Astrocyte (in vitro differentiated cells and primary cell): ENCODE measurements at places on chromosomes 2 and 18. TPM values are rescaled to one million over a fixed set of nuclear protein-coding genes. Genes with fewer than 3 reads are reported as not detected.
A peak's percentile ranks its signal among the peaks of the same experiment; 100 is the strongest.

DNA sequence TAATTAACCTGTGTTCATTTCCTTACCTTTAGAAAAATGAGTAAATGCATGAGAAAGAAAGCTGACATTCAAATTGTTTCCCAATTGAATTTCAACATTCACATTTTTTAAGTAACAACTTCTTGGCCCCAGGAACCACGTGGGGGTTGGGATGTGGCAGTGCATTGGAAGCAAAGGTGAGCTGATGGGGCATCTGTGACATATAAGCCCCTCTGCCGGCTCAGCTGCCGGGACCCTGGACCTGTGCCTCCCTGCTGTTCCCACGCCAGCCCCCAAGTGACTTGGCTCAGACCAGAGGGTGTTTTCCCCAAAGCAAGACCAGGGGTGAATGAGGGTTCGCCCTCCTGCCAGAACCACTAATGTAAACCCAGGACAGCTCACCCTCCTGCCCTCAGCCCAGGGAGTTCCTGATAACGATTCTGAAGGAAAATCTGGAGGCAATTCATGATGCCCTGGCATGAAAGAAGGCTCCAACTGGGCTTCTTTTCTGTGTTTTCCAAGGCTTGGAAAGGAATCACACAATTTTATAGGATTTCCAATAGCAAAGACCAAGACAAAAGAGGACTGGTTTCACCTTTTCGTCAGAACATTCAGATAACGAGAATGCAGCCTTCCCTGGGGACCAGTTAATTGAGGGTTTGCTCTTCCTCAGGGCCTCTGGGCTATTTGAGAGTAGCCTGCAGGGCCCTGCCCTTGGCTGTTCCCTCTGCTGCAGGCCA, 193.2 kb upstream of the TWIST2 start:
- H3K27ac ChIP-seq: no peak overlapping the region
- H3K27me3 ChIP-seq: no peaks in the 10 kb centered on the region
- no peak overlapping the region for H3K4me3 ChIP-seq
- H3K36me3 ChIP-seq: no peaks in the 10 kb centered on the region

- no peaks in the 10 kb centered on the region for H3K36me3 ChIP-seq
- no peaks in the 10 kb centered on the region for H3K27me3 ChIP-seq
- DNase-seq: no peak
These were observed 25.3 kb upstream of the PTPRM start for GRCh38 chr18:7541835-7542234.

DNA sequence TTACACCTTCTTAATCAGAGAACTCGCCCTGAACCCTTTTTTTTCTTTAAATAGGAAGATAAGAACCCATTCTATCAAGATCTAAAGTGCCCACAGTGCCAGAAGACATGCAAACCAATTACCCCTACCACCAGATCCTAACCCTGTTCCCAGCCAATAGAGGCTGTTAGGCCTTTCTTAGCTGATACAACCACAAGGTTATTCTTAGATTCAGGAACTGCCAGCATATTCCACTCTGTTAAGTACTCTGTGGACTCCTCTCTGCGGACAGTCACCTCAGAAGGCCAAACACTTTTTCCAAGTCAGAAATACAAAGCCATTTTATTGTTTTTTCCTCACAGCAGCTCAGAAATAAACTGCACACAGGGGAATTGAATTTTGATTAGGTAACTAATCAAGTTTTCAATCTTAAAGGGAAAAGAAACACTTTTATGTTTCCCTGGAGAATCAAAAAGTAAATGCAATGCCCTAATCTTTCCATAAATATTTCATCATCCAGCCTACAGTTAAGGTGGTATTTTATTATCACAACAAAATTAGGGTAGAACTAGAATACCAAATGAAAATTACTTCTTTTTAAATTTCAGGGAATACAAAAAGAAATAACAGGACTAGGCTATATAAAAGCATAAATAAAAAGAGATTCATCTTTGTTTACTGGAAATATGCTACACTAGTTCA, 111.4 kb downstream of the NBAS start:
- no peak for DNase-seq
- no peaks in the 10 kb centered on the region for H3K27me3 ChIP-seq
- no peak overlapping the region for H3K4me3 ChIP-seq
- H3K36me3 ChIP-seq: peaks cover 4% of the 10 kb centered on the region
- H3K27ac ChIP-seq: no peak overlapping the region

GRCh38 chr2:162050513-162050961, 23.5 kb downstream of the DPP4 start:
- H3K27ac ChIP-seq: no peak overlapping the region
- peaks cover 3% of the 10 kb centered on the region for H3K27me3 ChIP-seq
- no peak for DNase-seq
- H3K4me1 ChIP-seq: no peaks in the 10 kb centered on the region
- no peak overlapping the region for H3K4me3 ChIP-seq

- no peaks in the 10 kb centered on the region for H3K27me3 ChIP-seq
- DNase-seq: no peak
- H3K36me3 ChIP-seq: no peaks in the 10 kb centered on the region
- H3K27ac ChIP-seq: no peak overlapping the region
- no peak overlapping the region for H3K4me3 ChIP-seq
These were observed 103.8 kb downstream of the RAPGEF4 start for GRCh38 chr2:172839446-172839845.

DNA sequence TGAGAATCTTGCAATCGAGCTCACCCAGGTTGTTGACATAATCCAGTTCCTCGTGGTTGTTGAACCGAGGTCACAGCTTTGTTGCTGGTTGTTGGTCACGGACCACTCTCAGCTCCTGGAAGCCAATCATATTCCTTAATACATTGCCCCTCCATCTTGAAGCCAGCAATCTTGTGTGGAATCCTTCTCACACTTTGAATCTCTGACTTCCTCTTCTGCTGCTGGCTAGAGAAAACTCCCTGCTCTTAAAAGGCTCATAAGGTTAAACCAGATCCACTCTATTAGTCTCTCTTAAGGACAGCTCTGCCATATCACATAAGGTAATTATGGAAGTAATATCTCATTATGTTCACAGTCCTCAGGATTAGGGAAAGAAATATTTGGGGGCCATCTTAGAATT, 41.1 kb downstream of the SP140 start:
- DNase-seq: no peak
- H3K27ac ChIP-seq: no peak overlapping the region
- H3K36me3 ChIP-seq: no peaks in the 10 kb centered on the region
- H3K27me3 ChIP-seq: no peaks in the 10 kb centered on the region
- H3K4me1 ChIP-seq: peaks cover 2% of the 10 kb centered on the region

- no peak overlapping the region for H3K4me3 ChIP-seq
- H3K4me1 ChIP-seq: peaks cover 34% of the 10 kb centered on the region
- no peaks in the 10 kb centered on the region for H3K36me3 ChIP-seq
These were observed 32.1 kb downstream of the HK2 start for GRCh38 chr2:74865770-74866674.

GRCh38 chr2:45869165-45869501, 217.7 kb downstream of the PRKCE start:
- no peaks in the 10 kb centered on the region for H3K36me3 ChIP-seq
- peaks cover 3% of the 10 kb centered on the region for H3K4me1 ChIP-seq
- DNase-seq: peak; percentile 60
- H3K27me3 ChIP-seq: no peaks in the 10 kb centered on the region
- no peak overlapping the region for H3K4me3 ChIP-seq
- no peak overlapping the region for H3K27ac ChIP-seq

DNA sequence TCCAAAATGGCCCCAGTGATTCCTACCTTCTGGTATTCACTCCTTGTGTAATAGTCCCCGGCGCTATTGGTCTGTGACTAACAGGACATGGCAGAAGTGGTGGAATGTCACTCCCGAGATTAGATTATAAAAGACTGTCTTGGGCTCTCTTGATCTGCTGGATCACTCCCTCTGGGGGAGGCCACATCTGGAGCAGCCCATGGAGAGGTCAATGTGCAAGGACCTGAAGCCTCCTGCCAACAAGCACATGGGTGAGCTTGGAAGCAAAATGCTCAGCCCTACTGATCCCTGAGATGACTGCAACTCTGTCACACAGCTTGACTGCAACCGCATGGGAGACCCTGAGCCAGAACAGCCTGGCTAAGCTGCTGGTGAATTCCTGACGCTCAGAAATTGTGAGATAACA, 94.3 kb upstream of the GLI2 start:
- H3K4me3 ChIP-seq: no peak overlapping the region
- H3K27ac ChIP-seq: no peak overlapping the region
- no peaks in the 10 kb centered on the region for H3K4me1 ChIP-seq
- H3K27me3 ChIP-seq: peaks cover 18% of the 10 kb centered on the region

DNA sequence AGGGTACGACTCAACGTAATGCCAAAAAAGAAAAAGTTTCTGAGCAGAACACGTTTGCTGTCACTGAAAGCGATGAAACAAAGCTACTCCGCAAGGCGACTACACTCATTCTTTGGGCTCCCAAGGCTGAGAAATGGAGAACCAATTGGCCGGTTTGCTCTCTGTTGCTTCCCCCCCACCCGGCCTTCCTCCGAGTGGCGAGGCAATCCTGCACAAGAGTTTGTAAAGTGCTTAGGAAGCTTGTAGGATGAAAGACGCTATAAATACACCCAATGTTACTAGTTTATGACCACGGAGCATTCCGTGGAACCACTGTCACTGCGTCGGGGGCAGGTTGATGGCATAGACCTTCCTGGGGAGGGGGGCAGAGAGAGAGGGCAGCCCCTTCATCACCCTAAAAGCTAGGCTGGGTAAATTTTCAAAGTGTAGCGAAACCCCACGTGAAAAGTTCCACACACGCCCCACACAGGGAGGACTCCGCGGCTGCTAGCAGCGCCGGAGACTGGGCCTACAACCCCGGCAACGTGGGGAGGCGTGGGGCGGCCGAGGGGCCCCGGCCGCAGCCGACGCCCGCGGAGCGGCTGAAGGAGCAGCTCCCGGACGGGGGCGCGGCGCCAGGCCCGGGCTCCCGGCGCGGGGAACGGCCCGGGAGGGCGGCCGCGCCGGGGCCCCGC, 915 bp downstream of the CUL3 start:
- no peaks in the 10 kb centered on the region for H3K36me3 ChIP-seq
- H3K4me3 ChIP-seq: peak overlapping the region; percentile 98
- DNase-seq: peak; percentile 40

- no peak overlapping the region for H3K27ac ChIP-seq
- no peak for DNase-seq
- no peak overlapping the region for H3K4me3 ChIP-seq
- H3K4me1 ChIP-seq: no peaks in the 10 kb centered on the region
These were observed 106.6 kb upstream of the MSH6 start for GRCh38 chr2:47676261-47676926.

Gene PLEKHH2
- total RNA-seq: 0.84 and 1.1 TPM in 2 replicates

Gene SERPINB7
- total RNA-seq: 11.3 and 18.0 TPM in 2 replicates

Gene SERPINB12
- not detected in 2 replicates for total RNA-seq

Gene ARHGEF33
- 0.10 and 0.30 TPM in 2 replicates for total RNA-seq
